Brain microvascular endothelial cell (primary cell): ENCODE measurements at places on chromosomes 7 and 10.

DNA sequence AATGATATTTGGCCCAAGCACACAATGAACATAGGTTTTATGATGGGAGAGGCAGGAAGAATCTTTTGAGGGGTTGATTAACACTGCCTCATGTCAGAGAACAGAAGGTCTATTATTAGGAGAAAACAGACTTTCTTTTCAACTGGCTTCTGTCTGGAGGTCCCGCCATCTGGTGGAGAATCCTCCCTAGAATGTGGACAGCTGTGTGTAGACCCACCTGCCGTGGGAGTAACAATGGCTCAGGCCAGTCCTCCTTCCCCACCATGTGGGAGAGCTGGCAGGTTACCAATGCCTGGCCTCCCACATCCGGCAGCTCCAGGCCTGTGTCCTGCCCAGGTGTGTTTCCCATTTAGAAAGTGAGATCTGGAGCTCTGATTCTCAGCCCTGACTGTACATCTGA lies 70.4 kb upstream of the AOAH start:
- DNase-seq, result no peak

DNA sequence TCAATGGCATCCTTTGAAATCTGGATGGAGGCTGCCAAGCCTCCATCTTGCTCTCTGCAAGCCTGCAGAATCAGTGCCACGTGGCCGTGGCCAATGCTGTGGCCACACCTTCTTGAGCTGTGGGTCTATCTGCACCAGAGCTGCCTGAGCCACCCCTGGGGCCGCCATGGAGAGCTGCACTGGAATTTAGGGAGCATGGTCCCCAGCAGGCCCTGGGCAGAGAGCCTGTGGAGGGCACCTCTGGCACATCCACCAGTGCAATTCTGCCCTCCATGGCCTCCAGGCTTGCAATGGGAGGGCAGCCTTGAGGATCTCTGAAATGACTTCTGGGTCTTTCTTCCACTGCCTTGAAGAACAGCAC lies 55.6 kb upstream of the NKX6-2 start:
- no peak for DNase-seq

DNA sequence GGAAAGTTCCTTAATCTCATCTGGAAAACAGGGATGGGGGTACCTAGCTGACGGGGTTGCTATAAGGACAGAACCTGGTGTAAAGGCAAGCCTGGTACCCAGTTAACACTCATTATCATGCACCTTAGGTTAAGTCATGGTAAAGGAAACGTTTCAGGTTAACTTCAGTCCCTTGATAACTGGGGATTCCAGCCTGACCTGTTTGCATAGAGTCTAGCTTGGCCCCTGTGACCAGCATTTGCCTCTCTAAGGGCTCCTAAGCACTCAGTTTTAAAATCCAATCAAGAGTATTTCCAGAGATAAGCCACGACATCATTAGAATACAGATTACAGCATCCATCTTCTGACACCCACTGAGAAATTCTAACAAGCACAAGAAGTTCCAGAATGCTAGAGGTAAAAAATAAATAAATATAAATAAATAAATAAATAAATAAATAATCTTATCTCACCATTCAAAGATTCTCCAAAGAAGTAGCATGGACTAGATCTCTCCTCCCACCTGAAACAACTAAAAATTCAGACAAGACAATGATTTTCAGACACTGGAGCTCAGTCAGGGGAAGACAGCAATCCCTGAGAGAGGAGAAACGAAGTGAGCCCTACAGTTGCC lies 184.6 kb downstream of the KCNMA1 start:
- no peak for DNase-seq

DNA sequence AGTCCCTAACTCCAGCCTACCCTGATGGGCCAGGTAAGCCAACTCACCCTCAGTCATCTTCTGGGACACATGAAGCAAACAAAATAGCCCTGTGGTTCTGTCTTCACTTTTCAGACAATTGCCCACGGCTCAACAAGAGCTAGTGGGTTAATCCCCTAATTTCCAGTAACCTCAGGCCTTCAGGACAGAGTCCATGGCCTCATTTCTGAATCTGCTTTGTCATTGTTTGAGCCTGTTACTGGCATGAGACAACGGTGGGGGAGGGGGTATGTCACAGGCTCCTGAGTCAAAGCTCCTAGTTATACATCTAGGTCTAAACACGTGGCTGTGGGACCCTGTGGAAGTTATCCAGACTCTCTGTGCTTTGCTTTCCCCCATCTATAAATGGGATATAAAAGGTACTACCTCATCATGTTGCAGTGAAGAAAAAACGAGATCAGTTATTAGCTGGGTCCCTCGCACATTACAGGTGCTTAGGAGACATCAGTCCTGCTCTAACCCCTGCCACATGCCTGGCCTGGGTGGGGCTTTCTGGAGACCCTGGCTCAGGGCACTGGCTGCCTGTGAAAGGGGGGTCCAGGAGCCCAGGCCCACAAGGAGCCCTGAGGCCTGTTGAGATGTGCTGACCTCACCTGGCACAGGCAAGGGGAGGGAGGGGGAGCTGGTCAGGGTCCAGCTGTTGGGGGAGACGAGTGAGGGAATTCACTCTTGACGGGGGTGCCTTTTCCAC lies 16.5 kb downstream of the MAT1A start:
- DNase-seq, result peak; percentile 2

DNA sequence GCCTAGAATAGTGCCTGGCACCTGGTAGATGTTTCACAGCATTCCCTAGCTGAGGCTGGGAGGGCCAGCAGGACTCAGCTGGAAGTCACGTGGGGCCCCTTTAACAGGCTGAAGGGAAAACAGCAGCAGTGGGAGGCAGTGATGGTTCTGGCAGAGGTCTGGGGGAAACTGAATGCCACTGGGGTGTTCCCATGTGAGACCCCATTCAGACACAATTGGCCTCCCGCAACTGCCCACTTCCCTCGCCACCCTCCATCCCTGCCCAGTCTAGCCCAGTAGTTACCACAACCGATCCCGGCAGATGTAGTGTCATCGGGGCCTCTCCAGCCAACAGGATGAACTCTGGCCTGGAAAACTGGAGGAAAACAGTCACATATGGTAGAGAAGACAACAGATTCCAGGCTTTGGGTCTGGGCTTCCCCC lies 38.3 kb downstream of the FRMPD2 start:
- DNase-seq, result no peak

GRCh38 chr10:116211682-116212081 lies 61.3 kb downstream of the GFRA1 start:
- DNase-seq, result peak; percentile 9

- DNase-seq, result peak; percentile 43
These were observed 50.0 kb upstream of the GRB10 start for GRCh38 chr7:50832744-50833143.

GRCh38 chr10:61964949-61965702 lies 63.6 kb downstream of the ARID5B start:
- no peak for DNase-seq

- DNase-seq, result no peak
These were observed 98.2 kb upstream of the ARID5B start for GRCh38 chr10:61803269-61803668.

DNA sequence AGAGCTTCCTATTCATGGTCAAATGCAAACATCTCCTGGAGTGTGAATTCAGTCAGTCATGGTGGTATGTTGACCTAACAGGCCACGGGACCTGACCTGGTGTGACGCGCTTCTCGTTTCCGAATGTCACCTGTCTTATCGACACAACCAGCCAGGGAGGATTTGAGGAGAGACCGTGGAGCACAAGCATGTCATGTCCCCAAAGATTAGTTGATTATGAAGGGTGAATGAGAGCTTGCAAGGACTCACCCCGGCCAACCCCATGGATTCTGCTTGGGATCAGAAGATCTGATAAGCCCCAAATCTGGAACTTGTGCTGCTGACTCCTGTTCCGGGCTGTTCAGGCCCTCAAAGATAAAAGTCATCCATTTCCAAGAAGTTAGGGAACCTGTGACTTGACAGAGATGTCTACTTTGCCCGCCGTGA lies 10.5 kb downstream of the ADRA2A start:
- no peak for DNase-seq

- no peak for DNase-seq
These were observed 170.1 kb downstream of the KCNMA1 start for GRCh38 chr10:77467422-77467963.

- DNase-seq, result no peak
These were observed 106.3 kb downstream of the ST8SIA6 start for GRCh38 chr10:17348011-17348500.

DNA sequence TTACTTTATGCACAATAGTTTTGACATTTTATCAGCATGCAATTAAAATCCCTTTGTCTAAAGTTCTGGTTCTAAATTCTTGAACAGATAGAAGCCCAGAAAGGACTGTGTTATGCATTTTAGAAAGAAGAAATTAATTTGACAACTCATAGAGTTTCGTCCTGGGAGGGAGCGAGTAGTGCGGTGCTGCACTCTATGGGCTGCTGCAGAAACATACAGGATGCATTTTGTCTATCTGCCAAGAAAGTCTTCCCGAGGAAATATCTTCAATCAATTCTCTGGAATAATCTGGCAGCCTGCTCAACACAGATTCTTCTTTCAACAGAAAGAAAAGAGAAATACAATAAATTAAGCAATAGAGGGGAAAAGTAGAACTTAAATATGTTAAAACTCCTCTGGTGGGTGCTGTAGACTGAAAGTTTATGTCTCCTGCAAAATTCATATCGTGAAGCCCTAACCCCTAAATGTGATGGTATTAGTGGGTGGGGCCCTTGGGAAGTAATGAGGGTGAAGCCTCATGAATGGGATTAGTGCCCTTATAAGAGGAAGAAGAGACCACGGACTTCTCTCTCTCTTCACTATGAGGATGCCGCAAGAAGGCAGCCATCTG lies 39.0 kb upstream of the IFRD1 start:
- DNase-seq, result no peak

- DNase-seq, result no peak
These were observed 10.3 kb downstream of the PRF1 start for GRCh38 chr10:70592186-70592735.

DNA sequence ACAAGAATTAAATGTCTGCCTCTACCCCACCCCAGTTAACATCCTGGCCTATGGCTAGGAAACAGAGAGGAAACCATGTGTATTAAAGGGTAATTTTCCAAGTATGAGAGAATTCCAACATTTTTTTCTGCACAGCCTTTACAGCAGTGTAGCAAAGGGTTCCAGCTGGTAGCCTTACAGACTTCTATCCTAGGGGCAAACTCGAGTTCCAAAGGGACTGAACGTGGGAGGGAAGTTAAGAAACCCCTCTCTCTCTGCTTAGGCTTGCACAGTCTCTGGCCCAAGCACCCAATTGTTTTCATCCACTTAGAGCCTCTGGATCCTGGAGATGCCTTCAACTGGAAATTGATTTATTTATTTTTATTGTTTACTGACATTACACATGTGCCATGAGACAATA lies 60.3 kb downstream of the SLC16A12 start:
- DNase-seq, result no peak

DNA sequence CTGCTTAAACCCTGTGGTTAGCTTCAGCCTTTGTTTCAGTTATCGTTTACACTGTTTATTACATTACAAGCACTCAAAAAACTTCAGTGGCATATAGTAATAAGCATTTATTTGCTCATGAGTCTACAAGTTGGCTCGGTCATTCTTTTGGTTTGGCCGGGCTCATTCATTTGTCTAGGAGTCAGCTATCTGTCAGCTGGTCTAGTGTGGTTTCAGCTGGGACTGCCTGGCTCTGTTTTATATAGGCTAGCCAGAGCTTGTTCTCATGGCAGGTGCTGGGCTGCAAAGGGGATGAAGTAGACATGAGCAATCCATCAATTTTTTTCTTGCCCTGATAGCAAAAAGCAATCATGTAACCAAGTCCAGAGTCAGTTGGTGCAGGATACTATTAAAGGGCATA lies 103.6 kb downstream of the MKLN1 start:
- peak; percentile 31 for DNase-seq

- peak; percentile 73 for DNase-seq
These were observed at the start of gene ZNF800 for GRCh38 chr7:127392566-127393367. Gene ZNF800 (minus strand): TSS chr7:127392708. CDS start chr7:127391557, 1,151 bp downstream.

DNA sequence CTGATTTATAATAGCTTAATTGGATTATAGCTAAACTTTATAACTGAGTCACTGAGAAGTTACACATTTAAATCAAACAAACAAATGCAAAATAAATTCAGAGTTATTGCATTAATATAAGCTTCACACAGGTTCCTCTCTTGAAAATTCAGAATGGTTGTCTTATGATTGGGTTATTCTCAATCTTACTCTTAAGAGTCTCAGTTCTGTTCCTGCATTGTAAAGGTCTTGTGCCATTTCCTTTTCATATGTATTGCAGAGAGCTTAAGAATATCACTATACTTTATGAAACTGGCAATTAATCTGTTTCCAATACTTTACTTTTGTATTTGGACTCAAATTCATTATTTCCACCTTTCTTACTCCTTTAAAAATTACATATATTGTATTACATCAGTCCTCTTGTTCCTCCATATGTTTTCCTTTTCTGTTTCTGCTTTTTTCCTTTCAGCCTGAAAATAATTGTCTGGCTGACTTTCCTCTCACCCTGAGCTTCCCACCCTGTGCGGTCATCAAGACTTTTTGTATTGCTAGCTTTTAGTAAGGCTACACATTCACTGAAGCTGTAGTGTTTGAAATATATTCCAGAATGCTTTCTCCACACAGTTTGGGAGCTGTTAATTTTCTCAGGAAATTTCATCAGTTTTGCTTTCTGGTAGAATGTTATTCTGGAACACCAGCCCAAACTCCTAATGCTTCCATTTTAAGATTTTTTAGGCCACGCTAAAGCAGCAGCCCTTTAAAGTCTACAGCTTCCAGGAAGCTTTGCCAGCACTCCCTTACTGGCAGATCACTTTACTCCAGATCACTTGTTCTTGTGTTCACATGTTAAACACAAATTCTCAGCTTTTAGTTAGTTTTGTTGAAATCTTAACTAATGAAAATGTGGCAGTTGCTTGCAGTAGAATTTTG lies 139.4 kb downstream of the KCND2 start:
- DNase-seq, result no peak

DNA sequence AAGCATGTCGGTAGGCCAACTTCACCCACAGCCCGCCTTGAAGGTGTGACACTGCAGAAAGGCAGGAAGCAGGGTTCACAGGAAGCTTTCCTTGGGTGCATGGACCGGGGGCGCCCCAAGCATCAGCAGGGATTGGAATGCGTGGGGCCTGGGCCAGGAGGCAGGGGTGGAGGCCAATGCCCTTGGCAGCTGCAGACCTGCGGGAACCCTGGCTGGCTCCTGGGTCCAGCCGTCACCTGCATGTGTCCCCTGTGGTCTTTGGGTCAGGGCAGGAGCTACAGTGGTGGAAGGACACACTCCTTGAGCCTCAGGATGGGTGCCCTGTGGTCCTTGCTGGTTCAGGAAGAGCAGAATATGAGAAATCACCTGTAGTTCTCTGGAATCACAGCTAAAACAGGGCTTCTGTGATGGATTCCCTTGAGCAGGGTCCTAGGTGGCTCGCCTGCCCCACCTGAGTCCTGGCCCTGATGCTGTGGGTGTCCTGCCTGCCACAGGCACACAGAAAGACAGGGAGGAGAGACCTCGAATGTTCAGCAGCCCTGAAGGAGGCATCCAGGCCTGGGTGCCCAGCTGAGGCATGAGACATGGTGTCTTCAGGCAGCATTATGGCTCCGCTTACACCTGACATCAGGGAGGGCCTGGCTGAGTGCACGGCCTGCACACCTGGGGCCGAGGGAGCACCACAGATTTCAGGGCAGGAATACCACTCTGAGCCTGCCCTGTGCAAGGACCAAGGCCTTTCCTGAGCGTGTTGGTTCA lies 15.1 kb downstream of the ANTXRL start:
- DNase-seq, result no peak
